NCI-H2029 treated with DMSO at 0.1 percent for 48 hours (cell line): ENCODE measurements at places on chromosomes 6 and 20.

DNA sequence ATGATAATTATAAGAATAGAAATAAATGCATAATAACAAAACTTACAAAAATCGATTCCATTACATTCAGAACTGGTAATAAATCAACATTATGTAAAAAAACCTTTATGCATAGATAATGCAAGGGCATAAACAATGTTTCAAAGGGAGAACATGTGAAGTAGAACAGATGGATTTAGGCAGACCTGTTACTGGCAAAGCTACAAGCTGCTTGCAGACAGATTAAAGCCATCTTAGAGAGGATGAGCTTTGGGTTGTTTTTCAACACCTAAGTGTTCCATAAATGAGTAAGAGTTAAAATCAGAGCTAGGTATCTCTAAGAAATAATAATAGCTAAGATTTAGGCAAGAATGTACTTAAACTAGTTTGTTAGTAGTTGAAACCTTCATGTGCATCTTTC, 37.2 kb downstream of the SNAP25 start:
- DNase-seq: no peak

- no peak for DNase-seq
Measured at GRCh38 chr6:903761-904160, 210.8 kb upstream of the EXOC2 start.

DNA sequence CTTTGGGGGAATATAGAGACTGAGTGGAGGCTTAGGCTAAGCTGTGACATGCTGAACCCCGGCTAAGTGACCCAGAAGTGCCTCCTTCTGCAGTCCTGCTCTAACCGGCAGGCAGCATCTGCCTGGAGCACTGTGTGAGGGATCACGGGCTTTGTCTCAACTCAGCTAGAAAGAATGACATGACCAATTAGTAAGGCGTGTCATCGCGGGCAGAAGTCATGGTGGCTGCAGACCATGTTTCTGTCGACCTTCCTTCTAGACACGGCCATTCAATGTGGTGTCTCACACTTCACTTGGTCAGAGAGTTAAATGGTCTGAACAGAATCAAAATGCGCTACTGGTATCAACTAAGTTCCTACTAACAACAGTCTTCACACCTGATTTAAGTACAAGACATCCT, 35.0 kb downstream of the HUS1B start:
- DNase-seq: no peak

DNA sequence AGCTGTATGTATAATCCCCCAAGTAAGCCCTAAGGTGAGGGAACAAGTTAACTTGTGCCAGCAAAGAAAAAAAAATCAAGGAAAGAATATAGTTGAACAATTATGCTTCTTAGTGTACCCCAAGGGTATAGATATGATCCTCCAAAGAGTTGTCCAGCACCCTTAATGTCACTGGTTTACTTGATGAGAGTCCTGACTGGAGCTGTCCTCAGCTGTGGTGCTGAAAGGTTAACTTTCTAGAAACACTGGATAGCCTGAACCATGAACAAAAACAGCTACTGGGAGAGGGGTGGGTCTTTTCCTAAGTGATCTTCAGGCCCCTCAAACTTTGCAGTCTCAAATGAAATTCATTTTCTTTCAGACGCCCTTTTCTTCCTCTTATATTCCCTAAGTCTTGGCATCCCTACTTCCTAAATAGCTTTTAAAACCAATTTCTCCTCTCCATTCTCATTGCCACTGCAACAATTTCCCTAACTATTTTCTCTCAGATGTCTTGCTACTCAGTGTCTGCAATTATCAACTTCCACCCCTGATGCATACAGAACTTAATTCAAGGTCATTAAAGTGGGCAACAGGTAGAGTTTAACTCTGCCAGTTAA, 83.5 kb upstream of the PROKR2 start:
- DNase-seq: no peak

GRCh38 chr6:51844336-51844735, 243.1 kb downstream of the PKHD1 start:
- no peak for DNase-seq

- DNase-seq: no peak
Measured at GRCh38 chr20:62201173-62202082, 18.6 kb downstream of the MTG2 start.

GRCh38 chr6:138515657-138516248, 16.5 kb upstream of the NHSL1 start:
- no peak for DNase-seq

DNA sequence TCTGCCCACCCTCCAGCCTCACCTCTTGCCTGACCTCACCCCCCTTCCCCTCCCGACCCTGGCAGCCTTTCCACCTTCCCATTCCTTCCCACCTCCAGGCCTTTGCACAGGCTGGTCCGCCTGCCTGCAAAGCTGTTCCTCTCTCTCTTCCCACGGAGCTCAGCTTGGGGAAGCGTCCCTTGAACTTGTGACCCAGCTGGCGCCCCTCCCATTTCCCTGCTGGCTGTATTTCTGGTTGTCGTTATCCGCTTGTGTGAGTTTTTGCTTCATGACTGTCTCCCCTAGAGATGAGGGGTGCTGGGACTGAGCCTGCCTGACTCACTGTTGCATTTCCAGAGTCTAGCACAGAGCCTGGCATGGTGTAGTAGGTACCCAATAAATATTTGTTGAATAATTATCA, 32.5 kb downstream of the VSTM2L start:
- DNase-seq: no peak

GRCh38 chr6:131068165-131068564, 5.1 kb upstream of the EPB41L2 start:
- no peak for DNase-seq

DNA sequence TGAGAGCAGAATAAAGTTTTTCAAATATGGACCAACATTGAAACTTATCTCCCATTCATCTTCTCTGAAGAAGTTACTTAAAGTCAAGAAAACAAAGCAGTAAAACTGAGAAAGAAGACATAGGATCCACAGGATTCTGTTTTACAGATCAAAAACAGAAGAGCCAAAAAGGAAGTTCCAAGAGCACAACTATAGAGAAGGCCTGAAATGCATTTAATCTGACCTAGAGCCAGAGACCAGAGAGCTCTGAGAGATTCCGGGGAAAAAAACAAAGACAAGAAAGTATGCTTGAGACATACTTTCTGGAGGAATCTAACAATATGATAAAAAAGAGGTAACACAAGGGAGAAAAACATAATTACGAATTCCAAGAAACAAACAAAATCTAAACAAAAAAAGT, 26.1 kb downstream of the SRPK1 start:
- no peak for DNase-seq

GRCh38 chr20:4041748-4042411, 26.5 kb upstream of the RNF24 start:
- DNase-seq: peak; percentile 88

- no peak for DNase-seq
Measured at GRCh38 chr6:47301441-47301840, 8.3 kb downstream of the TNFRSF21 start.

GRCh38 chr20:2849529-2849928, 9.0 kb downstream of the VPS16 start:
- DNase-seq: no peak

DNA sequence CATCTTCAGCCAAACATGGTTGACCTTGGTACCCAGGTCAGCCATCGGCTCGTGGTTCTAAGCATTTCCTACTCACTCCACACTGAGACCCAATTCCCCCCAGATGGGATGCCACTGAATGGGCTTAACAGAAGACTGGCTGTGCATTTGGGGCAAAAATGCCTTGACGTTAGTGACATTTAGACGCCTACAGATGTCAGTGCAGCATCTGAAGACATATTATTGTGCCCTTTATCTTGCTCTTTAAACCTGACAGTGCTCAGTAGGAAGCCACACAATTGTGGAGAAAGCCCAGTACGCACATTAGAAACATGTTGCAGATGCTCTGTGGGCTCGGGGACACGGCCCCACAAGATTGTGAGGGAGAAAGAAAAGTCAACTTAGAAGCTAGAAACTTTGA, 414.7 kb downstream of the PTPRT start:
- DNase-seq: no peak

- DNase-seq: no peak
Measured at GRCh38 chr6:63565727-63566596, 6.3 kb upstream of the LOC128125822 start.

GRCh38 chr20:40757087-40757486, 68.1 kb upstream of the MAFB start:
- no peak for DNase-seq

GRCh38 chr6:5695260-5696245, 311.2 kb downstream of the NRN1 start:
- no peak for DNase-seq

GRCh38 chr6:122438975-122439374, 32.6 kb downstream of the SERINC1 start:
- no peak for DNase-seq

DNA sequence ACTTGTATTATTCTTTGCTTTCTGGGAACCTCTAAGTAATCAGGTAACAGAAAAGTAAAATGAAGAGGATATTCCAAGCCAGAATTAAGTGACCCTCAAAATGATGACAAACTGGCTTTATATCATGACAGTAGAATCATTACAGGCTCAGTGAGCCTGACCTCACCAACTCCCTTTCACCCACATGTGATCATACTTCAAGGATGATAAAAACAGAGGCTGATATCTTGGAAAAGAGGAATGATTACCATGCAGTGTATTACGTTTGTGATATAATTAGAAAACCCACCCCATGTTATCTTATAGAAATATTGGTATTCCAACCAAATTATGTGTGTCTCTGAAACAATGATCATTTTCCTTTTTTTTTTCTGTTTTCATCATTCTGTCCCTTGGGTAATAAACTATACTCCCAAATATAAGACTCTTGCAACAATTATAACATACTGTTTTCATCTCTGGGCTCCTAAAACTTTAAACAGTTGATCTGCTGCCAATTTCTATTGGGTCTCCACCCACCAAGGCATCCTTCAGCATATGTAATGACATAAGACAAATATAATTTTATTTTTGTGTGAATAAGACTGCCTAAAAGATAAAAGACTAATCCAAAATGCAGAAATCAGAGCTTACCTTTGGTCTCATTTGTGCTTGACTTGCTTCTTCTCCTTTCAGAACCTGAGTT, 115.7 kb downstream of the DST start:
- DNase-seq: no peak

DNA sequence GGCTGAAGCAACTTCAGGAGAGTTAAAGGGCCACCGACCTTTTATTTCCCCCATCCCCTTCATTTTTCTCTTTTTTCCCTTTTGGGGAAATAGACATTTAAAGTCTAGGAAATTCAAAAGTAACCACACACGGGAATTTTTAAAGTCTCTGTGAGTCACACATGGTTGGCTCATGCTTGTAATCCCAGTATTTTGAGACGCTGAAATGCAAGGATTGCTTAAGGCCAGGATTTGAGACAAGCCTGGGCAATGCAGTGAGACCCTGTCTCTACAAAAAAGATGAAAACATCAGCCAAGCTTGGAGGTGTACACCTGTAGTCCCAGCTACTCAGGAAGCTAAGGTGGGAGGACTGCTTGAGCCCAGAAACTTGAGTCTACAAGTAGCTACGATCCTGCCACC, 34.2 kb downstream of the KATNA1 start:
- no peak for DNase-seq

GRCh38 chr20:47664068-47664437, 121.2 kb downstream of the SULF2 start:
- DNase-seq: no peak

GRCh38 chr6:127606131-127606562, 29.2 kb downstream of the C6orf58 start:
- no peak for DNase-seq

DNA sequence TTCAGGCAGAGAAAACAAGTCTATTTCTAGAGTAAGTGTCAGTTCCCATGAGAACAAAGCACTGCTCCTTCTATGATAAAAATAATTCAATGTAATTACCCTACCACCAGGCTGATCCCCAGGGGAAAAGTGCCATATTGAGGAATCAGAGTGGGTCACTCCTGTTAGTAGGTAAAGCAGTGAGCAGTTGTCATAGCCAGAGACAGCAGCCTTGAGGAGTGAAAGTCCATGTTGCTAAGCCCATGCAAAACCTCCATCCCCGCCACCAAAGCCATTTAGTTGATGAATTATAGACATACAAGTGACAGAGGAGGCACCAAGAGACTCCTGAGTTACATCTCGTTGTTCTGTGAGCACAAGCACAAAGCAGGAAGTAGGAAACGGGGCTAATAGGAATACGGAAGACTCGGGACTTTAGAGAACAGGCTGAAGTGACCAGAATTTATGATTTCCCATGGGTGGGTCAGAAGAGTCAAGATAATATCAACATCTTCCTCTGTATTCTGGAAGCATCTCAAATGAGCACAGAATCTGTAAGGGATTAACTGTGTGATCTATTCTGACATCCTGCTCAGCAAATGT, 197.9 kb downstream of the MAFB start:
- DNase-seq: no peak

DNA sequence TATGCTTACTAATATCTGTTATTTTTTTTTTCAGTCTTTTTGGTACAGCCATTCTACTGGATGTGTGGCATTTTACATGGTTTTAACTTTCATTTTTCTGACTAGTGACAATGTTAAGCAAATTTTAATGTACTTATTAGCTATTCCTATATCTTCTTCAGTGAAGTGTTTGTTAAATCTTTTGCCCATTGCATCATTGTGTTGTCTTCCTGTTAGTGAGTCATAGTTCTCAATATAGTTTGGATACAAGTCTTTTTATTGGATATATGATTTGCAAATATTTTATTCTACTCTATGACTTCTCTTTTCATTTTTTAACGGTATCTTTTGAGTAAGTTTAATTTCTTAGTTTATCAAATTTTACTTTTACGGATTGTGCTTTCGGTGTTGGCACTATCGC, 519.4 kb downstream of the CDKAL1 start:
- DNase-seq: no peak

DNA sequence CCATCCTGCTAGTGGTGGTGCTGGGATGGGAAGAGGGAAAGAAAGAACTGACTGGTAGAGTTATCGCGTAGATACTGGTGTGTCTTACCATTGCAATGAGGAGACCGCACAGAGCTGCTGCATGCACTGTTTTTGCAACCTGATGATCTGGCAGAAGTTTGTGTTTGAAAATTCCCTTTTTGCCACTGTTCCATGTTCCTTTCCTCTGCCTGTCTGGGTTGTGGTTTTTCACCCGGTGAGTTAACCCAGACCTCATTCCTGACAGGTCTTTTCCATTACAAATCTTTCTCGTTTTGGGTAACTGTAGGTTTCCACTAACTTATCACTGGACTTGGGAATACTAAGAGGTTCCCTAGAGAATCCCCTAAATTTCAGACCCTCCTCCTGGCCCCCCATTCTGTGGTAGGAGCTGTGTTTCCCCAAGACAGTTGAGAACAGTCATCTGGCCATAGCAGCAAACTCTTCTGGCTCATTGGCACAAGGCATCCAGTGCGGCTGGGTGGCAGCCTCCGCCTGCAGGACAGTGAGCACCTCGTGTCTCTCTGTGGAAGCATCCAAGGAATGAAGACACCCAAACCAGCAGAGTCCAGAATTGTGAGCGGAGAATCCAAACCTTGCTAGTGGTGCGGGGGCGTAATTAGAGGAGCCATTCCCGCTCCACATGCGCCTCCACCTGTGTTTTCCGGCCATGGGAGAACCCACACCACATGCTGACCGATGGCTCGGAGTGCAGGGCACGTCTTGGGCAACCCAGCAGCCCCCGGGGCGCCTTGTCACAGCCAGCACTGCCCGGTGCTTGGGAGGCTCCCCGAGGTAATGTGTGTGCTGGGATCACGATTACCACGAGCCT, 32.8 kb downstream of the ERMARD start:
- DNase-seq: no peak
